ENCODE measurements at places on chromosomes 7 and 10.

DNA sequence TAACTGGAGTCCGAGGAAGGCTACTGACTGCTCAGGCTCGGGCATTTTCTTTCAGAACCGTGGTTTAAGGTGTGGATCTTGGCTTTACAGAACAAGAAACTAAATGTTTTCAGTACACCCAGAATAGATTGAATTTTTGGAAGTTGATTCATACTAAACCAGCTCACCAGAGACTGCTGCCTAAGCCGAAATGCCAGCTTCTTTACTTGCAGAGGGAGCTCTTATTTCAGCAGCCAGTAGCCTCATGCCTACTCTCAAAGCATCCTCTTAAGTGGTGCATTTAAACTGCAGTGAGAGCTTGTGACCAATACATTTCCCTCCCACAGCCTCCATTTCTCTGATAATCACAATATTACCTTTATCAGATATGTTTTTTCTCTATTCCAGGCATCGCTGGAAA lies 615.1 kb downstream of the SUGCT start:
- DNase-seq = no peak

GRCh38 chr10:62136931-62137330 lies 131.7 kb downstream of the RTKN2 start:
- peak; percentile 41 for DNase-seq

DNA sequence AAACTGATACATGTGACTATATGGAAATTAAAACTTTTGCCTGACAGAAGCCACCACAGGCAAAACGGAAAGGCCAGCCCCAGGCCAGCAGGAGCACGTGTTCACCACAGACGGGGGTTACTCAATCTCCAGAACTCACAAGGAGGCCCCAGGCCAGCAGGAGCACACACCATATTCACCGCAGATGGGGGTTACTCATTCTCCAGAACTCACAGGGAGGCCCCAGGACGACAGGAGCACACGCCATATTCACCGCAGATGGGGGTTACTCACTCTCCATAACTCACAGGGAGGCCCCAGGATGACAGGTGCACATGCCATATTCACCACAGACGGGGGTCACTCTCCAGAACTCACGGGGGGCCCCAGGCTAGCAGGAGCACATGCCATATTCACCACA lies 61.5 kb downstream of the NKX6-2 start:
- peak; percentile 79 for DNase-seq

- peak; percentile 76 for DNase-seq
These were observed 146.4 kb upstream of the LYZL2 start for GRCh38 chr10:30775779-30776591.

GRCh38 chr7:124059375-124059774 lies 26.5 kb upstream of the TMEM229A start:
- no peak for DNase-seq

DNA sequence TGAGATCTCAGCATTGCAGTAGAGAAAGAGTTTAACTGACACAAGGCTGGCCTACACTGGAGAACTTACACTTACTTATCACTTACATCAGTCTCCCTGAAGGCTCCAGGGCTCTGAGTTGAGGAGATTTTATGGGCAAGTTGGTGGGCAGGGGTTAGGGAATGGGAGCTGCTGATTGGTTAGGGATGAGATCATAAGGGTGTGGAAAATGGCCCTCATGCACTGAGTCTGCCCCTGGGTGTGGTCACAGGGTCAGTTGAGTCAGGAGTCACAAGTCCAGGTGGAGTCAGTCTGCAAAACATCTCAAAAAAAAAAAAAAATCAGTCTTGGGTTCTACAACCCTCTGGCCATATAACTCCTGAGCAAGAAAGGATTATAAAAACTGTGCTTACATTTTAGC lies 60.5 kb downstream of the PPP1R17 start:
- no peak for DNase-seq

DNA sequence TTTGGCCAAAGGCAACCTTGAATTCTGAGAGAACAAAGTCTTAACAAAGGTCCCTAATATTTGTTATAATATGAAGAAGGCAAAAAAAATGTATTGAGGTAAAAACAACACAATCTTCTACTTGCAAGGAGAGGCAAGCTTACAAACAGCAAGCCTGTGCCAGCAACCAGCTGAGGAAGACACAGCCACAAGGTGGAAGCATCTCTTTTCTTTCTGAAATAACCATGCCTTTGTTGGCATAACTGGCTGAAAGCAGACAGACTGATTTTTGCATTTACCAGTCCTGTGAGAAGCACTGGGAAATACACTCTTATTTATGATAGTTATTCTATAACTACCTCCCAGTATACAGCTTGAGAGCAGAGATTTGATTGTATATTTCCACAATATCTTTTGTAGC lies 292.0 kb downstream of the PHTF2 start:
- DNase-seq = no peak

GRCh38 chr10:45553155-45553554 lies 119.4 kb downstream of the ZFAND4 start:
- DNase-seq = no peak

GRCh38 chr10:130485236-130485957 lies 349.2 kb downstream of the GLRX3 start:
- DNase-seq = no peak

Measured in BJ (cell line).